ENCODE measurements at places on chromosomes 16 and 17. TPM values are rescaled to one million over a fixed set of nuclear protein-coding genes. Genes with fewer than 3 reads are reported as not detected.

ABCA6 gene
- total RNA-seq: 114 TPM

MEOX1 gene
- total RNA-seq: not detected

PRM2 gene
- not detected for total RNA-seq

GUCY2D gene
- total RNA-seq: under 0.01 TPM

G6PC3 gene
- 42.6 TPM for total RNA-seq

CDYL2 gene
- total RNA-seq: 3.3 TPM

MTMR4 gene
- total RNA-seq: 40.1 TPM

OTOA gene
- under 0.01 TPM for total RNA-seq

TSC2 gene
- 56.2 TPM for total RNA-seq

HOXB8 gene
- 1.5 TPM for total RNA-seq

RND2 gene
- 0.39 TPM for total RNA-seq

ZNF597 gene
- 1.5 TPM for total RNA-seq

CCL7 gene
- 2.2 TPM for total RNA-seq

DLX4 gene
- not detected for total RNA-seq

WFIKKN2 gene
- not detected for total RNA-seq

SLC16A5 gene
- 8.1 TPM for total RNA-seq

RFNG gene
- total RNA-seq: 38.5 TPM

MT1M gene
- total RNA-seq: 24.6 TPM

RARA gene
- 11.0 TPM for total RNA-seq

OR3A2 gene
- 0.73 TPM for total RNA-seq

C1QTNF1 gene
- total RNA-seq: 40.8 TPM

CACNG5 gene
- not detected for total RNA-seq

GNPTG gene
- 35.6 TPM for total RNA-seq

IFI35 gene
- total RNA-seq: 33.1 TPM

TACO1 gene
- 22.8 TPM for total RNA-seq

CRHR1 gene
- total RNA-seq: not detected

CORO7 gene
- total RNA-seq: 15.8 TPM

LRRC37A gene
- 4.5 TPM for total RNA-seq

FKBP10 gene
- total RNA-seq: 239 TPM

All from subcutaneous preadipocyte (primary cell).